Head of caudate nucleus (tissue), 42 donors: ENCODE measurements at places on chromosomes 6 and 20.

DNA sequence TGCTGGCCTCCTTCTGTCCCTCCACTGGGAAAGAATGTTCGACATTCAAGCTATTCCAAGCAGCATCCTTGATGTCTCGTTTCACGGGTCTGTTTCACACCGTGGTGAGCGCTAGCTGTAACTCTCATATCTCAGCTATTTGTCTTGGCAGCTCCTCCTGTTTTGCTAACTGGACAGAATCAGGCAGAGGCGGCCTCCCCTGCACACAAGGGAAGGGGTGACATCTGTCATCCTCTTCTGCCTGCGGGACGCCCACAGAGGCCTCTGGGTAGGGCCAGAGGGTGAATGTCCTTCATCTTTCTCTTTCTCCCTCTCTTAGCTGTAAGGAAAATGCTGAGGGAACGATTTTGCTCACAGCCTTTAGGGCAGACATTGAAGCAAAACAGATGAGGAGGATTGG, 232.8 kb upstream of the GMDS start:
- DNase-seq = no peak

- DNase-seq = no peak
These were observed 5.5 kb upstream of the SALL4 start for GRCh38 chr20:51807720-51808250.

DNA sequence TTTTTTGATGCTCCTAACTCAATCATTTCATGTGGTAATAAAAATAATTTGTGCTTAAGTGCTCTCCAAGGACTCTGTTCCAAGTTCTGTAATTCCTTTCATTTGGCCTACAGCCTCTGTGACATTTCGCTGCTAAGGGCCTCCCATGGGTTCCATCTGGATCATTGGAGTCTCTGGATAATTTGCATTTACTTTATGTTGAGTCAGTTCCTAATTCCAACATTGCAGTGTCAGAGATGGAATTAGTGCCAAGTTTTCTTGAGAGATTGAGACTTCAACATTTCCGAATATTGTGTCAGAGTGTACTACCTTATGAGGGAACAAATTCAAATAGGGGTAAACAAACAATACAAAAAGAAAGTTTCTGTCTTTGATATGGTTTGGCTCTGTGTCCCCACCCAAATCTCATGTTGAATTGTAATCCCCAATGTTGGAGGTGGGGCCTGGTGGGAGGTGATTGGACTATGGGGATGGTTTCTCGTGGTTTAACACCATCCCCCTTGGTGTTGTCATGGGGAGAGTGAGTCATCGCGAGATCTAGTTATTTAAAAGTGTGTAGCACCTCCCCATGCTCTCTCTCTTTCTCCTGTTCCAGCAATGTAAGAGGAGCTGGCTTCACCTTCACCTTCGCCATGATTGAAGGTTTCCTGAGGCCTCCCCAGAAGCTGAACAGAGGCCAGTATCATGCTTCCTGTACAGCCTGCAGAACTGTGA, 244.1 kb upstream of the TBX18 start:
- no peak for DNase-seq

- DNase-seq = no peak
These were observed 62.0 kb upstream of the BMP5 start for GRCh38 chr6:55937261-55937947.

- no peak for DNase-seq
These were observed 111.8 kb upstream of the CENPW start for GRCh38 chr6:126227833-126228702.

GRCh38 chr6:26431258-26432172, 8.8 kb upstream of the BTN3A3 start:
- no peak for DNase-seq

DNA sequence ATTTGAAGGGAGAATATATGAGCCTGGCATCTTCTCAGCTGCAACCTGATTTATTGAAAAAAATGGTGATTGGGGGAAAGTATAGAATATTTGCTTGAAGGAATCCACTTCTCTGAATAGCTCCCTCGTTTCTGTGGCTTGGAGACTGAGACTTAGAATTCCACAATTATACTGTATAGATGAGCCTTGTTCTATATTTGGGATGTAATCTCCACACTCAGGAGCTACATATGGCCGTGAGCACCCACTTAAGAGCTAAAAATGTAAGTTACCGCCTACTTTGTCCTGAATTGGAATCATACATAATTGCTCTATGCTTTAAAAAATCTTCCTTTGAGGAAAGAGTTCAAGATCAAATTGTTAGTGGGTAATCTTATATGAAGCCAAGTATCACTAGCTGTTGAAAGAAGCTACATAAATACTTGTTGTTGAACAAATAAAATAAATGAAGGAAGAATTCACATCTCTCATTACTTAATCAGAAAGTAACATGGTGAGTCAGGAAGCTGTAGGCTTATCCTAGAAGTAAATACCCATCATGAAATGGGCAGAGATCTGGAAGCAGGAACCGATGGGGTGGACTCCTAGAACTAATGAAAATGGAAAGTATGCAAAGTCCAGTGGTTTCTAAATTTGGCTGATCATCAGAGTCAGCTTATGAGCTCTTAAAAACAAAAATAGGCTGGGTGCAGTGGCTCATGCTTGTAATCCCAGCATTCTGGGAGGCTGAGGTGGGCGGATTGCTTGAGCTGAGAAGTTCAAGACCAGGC, 254.3 kb downstream of the SOX4 start:
- no peak for DNase-seq

DNA sequence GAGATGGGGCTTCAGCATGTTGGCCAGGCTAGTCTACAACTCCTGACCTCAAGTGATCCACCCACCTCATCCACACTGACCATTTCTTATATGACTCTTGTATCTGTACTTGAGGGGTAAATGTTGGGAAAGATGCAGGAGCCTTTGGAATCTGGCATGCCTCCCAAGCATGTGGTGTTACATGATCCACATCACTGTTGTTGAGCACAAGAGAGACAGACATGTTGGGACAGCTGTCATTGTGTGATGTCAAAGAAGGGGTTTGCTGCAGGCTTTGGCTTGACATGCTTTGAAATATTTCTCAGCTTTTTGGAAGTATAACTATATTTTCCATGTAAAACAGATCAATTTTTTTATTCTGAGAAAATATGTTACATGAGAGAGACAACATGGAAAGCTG, 139.9 kb downstream of the MOXD1 start:
- DNase-seq = no peak

DNA sequence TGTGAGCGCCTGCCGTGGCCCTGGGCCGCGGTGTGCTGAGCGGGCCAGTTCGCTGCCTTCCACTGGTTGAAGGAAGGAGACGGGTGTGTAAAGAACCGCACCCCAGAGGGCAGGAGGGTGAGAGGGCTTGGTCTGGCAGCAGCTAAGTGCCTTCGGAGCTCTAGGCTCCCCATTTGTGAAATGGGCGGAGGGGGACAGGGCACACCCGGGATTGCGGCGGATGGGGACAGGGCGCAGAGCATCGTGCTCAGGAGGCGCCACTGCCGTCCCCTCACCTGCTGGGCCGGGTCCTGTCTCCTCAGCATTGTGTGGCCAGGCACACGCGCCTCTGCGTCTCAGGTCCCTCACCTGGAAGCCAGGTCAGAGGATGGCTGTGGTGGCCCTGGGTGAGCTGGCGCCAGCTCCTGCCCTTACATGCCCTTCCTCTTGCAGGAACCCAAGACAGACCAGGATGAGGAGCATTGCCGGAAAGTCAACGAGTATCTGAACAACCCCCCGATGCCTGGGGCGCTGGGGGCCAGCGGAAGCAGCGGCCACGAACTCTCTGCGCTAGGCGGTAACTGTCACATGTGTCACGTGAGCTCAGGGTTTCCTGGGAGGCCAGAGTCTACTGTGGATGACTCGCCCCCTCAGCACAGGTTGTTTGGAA, 3.1 kb downstream of the ADRM1 start:
- DNase-seq = no peak

DNA sequence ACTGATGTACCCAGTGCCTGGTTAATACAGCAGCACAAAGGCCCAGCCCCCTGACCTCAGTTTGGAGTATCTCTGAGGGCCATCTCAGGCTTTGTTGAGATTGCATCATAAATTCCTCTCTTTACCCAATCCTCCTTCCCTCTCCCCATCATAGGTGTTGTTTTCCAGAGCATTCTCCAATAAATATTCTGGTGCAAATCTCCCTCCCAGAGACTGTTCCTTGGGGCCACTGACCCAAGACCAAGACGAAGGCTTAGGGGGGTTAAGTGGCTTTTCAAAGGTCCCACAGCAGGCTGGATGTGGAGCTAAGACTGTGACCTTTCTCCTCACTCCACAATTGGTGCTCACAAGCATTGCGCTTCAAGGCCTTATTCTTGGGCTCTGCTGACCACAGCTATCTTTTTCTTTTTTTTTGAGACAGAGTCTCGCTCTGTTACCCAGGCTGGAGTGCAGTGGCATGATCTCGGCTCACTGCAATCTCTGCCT, 72.4 kb upstream of the ZMYND8 start:
- DNase-seq = no peak

GRCh38 chr20:47515843-47516242, 14.2 kb downstream of the NCOA3 start:
- no peak for DNase-seq

DNA sequence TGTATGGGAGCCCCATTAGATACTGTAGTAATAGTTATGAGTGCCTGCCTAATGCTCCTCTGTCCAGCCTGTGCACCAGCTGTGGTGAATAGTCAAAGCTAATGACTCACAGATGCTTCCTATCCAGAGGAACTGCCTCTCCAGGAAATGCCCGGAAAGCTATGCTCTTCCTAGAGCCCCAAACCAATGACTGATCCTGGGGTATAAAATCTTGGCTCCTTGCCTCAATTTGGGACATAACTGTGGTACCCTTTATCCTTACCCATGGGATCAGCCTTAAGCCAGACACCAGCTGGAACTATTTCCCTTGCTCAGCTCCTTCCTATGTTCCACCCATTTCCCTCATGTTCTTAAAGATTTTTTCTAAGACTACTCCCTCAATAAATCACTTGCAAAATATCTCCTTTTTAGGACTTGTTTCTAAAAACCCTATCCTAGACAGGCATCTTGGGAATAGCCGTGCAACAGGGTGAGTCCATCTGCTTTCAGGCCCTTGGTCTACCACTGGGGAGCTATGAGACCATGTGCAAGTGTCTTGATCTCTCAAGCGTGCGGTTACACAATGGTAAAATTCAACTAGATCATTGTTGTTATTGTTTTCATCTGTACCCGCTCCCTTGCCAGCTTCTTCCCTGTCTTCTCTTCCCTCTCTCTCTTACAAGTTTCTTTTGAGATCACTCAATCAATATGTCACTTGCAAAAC, 283.7 kb downstream of the BTBD3 start:
- no peak for DNase-seq

- DNase-seq = no peak
These were observed 62.9 kb downstream of the BMP5 start for GRCh38 chr6:55812509-55812908.
